Hepatocyte (in vitro differentiated cells): ENCODE measurements at places on chromosomes 6 and 20.
A peak's percentile ranks its signal among the peaks of the same experiment; 100 is the strongest.

DNA sequence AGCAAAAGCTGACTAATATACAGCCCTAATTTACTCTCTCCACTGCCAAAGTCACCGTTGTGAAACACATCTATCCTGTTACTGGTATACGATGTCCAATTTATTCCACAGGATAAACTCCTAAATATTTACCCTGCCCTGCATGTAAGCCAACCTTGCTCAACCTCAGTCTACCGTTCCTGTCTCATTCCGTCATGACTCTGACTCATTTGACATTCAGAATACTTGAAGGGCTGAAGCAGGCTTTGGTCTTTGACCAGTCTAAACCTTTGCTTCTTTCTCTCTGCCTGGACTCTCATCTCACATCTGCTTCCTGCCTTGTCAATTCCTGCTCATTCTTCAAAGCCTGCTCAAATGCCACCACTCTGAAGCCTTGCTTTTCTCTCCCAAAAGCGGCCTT is 157.5 kb downstream of the SCP2D1 start:
- no peak for DNase-seq

DNA sequence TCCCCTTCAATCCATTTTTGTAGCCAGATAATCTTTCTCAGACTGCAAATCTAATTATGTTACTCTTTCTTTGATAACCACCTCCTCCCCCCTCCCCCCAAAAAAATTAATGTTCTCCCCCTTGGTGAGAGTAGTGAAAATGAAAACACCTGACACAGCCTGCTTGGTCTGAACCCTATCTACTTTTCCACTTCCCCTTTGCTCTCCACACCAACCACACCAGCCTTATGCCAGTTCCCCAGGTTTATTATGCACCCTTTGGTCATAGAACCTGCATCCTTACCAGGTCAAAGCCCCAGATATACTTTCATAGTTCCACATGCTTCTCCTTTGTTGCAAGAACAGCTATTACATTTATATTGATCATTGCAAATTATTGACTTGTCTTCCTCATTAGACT is 19.4 kb downstream of the PFDN4 start:
- DNase-seq, result no peak

- DNase-seq, result no peak
Observed at GRCh38 chr6:79149884-79150283, 71.8 kb upstream of the PHIP start.

- no peak for DNase-seq
Observed at GRCh38 chr20:31675828-31676608, 38.3 kb downstream of the COX4I2 start.

- no peak for DNase-seq
Observed at GRCh38 chr6:167677422-167677789, 149.3 kb upstream of the AFDN start.

GRCh38 chr6:95882371-95882770 is 133.4 kb upstream of the FUT9 start:
- DNase-seq, result no peak

DNA sequence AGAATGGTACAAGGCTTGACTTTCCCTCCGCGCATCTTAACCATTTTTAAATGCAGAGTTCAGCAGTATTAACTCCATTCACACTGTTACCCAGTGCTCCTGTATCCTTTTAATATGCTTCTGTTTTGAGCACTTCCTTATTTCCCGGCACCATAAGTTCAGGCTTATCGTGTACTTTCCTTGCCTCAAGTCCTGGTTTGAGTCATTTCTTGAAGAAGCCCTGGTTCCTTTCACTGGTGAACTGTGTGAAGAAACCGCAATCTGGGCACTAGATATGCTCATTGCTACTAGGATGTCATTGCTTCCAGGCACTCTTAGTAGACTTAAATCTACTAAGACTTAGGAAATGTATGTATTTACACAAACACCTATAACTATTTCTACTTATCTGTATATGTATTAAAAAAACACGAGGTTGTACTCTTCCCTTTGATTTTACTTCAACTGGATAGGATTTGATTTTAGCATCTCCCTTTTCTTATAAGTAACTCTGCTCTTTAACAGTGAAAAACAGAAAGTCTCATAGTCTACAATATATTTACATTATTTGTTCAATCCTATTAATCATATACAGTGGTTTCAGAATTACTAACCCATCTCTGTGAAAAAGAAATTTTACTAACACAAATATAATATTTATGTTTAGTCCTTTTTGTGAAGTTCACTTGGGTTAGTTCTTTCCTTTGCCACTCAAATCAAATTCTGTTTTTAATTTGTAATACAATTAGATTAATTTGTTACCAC is 135.5 kb downstream of the CDKAL1 start:
- peak; percentile 23 for DNase-seq

GRCh38 chr6:157181649-157182048 is 141.7 kb downstream of the TMEM242 start:
- peak; percentile 64 for DNase-seq

GRCh38 chr6:134394905-134395304 is 77.0 kb upstream of the SGK1 start:
- DNase-seq, result no peak

GRCh38 chr20:64168381-64169090 is 4.3 kb downstream of the MYT1 start:
- no peak for DNase-seq

- DNase-seq, result no peak
Observed at GRCh38 chr20:3042625-3043024, 797 bp upstream of the GNRH2 start.

DNA sequence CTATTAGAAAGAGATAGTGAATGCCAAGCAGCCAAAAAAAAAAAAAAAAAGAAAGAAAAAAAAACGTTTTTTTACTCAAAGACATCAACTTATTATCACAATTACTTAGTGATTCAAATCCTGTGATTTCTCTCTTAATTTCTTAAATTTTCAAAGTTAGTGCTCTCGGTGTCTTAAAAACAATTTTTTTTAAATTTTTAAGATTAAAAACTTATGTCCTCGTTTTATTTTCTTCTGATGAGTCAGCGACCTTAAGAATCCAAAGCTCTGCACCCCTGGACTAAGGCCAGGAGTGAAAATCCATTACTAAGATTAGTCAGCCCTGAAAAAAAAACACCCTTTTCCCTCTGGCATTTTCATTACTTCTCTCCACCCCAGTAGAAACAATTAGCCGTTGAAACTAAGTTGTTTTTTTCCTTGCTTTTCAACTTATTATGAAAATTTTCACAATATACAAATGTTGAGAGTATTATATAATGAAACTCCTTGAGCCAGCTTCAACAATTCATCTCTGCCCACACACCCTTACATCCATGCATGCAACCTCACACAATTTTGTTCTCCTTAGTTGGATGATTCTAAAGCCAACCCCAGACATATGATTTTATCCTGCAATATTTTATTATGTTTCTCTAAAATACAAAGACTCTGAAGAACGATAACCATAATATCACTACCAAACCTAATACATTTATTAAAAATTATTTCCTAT is 85.6 kb upstream of the CARMIL1 start:
- DNase-seq, result peak; percentile 56

DNA sequence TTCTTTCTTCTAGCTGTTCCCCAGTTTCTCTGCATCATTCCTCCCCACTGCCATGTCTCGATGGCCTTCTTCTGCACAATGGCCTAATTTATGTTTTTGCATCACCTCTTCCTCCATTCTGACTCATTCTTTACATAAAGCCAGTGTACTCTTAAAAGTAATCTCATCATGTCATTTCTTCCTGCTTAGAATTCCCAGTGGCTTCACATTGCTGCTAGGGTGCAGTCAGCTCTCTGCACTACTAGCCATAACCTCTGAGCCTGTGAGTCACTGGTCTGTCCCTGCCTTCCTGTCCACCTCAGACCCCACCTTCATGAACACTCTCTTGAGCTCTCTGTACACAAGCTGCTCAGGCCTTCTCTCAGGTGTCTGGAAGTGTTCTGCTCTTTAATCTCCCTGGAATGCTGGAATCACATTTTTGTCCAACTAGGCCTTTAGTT is 24.1 kb upstream of the TRIM27 start:
- DNase-seq, result peak; percentile 77

DNA sequence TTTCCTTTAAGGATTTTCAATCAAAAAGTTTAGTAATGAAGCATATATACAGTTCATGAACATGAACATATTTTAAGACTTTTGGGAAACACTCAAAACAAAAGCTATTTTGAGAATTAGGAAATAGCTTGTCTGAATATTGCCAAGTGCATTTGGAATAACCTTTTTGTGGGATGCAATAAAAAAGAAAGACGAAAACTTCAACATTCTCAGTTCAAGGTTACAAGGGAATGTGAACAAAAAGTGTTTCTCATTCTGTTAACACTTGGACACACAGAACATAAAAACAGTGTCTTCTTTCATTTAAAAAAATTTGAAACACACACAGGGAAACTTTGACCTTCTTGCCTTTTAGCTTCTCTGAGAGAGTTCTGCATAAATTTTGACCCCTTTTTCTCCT is 72.7 kb upstream of the TCF21 start:
- no peak for DNase-seq

DNA sequence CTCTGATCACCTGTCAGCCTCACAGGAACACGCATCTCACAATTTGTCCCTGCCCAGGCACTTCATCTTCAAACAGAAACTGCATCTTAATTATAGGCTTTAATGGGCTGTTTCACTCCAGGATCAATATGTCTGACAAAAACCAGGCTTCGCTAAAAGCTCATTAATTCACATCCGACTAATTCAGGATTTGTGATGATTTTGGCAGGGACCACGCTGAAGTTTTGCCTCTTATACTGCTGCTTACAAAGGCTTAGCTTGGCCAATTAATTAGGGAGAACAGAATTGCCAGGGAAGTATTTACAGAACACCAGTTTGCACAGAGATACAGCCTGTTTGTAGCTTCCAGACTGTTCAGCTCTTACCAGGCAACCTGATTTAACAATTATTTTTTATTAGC is 541.0 kb upstream of the SPTLC3 start:
- DNase-seq, result no peak

- no peak for DNase-seq
Observed at GRCh38 chr6:144547409-144547808, 262.3 kb downstream of the UTRN start.

GRCh38 chr20:46599227-46599987 is 49.0 kb upstream of the OCSTAMP start:
- DNase-seq, result no peak

- DNase-seq, result no peak
Observed at GRCh38 chr6:152399399-152399798, 237.8 kb downstream of the SYNE1 start.

- no peak for DNase-seq
Observed at GRCh38 chr6:163813979-163814493, 399.5 kb downstream of the QKI start.

- no peak for DNase-seq
Observed at GRCh38 chr6:28354688-28355554, 5.2 kb downstream of the ZKSCAN3 start.

- no peak for DNase-seq
Observed at GRCh38 chr6:80480421-80481157, 374.1 kb downstream of the BCKDHB start.

GRCh38 chr6:75422024-75422639 is 71.5 kb downstream of the FILIP1 start:
- no peak for DNase-seq

- DNase-seq, result peak; percentile 19
Observed at GRCh38 chr6:143061597-143062385, 1.1 kb downstream of the AIG1 start.

DNA sequence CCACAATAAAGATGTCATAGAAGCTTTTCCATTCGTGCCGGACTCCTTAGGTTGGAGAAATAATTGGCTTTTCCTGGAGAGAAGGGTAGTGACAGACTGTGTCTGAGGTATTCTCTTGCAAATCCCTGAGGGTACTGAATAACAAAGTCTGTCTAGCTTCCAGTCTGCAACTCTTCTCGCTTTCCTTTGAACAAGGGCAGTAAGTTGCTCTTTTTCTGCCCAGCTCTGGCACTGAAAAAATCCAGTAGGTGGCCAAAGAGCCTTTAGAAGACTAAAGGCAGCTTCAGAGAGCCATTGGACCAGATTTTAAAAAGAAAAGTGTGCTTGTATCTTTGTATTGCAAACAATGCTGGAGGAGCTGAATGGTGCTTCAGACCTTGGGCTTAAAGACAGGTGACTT is 20.7 kb upstream of the RREB1 start:
- DNase-seq, result no peak

GRCh38 chr20:5908981-5909380 is 41.4 kb downstream of the TRMT6 start:
- no peak for DNase-seq

DNA sequence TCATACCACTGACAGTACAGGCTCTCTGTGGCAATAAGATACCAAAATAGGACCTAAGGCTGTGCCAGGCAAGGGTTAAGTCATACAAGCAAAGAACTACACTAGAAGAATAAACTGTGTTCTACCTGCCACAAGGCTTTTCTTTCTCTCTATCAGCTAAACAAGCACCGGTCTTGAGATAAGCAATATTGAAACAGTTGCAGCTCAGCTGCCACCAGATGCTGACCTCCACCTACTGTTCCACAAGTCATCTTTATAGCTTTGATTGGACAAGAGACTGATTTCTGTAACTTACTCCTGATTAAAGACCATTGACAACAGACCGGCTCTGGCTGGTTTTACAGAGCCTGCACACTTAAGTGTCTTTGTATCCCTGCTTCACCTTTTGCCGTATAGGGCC is 24.1 kb downstream of the SCP2D1 start:
- DNase-seq, result peak; percentile 21

GRCh38 chr6:137995371-137995770 is 111.8 kb downstream of the PERP start:
- no peak for DNase-seq

- DNase-seq, result no peak
Observed at GRCh38 chr20:43969028-43969447, 54.4 kb downstream of the TOX2 start.

GRCh38 chr6:128327890-128328289 is 192.5 kb downstream of the PTPRK start:
- peak; percentile 8 for DNase-seq

DNA sequence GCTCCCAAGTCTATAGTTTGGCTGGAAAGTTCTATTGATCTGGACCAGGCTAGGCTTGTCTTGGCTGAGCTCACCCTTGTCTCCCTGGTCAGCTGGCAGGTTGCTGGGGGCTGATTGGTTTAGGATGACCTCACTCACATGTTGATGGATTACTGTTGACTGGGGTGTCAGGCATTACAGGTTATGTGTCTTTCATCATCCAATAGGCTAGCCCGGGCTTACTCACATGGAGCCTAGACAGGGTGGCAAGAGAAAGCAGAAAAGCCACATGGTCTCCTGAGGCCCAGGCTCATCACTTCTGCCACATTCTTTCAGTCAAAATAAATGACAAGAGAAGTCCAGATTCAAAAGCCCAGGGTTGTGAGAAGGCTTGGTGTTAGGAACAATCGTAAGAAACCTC is 103.5 kb downstream of the BFSP1 start:
- DNase-seq, result no peak

GRCh38 chr6:181049-181654 is 111.1 kb upstream of the DUSP22 start:
- DNase-seq, result no peak

DNA sequence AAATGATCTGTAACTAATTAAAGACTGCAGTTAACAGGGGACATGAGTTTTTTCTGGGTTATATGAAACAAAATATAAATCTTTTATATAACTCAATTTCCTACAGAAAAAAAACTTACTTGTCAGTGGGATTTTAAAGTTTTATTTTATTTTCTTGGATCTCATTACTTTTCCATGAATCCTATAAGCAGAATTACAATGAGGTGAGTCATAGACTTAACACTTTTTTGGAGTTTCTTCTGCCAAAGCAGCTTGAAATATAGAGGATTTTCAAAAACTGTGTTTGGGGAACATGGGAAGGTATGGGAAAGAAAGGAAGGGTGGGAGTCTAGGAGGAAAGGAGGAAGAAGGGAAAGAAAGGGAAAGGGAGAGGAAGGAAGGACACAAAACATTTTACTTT is 130.7 kb downstream of the AIG1 start:
- no peak for DNase-seq
